ENCODE measurements at places on chromosomes 7 and 10.

- no peak for DNase-seq
Measured at GRCh38 chr10:123377883-123378282, 223.7 kb downstream of the BUB3 start.

DNA sequence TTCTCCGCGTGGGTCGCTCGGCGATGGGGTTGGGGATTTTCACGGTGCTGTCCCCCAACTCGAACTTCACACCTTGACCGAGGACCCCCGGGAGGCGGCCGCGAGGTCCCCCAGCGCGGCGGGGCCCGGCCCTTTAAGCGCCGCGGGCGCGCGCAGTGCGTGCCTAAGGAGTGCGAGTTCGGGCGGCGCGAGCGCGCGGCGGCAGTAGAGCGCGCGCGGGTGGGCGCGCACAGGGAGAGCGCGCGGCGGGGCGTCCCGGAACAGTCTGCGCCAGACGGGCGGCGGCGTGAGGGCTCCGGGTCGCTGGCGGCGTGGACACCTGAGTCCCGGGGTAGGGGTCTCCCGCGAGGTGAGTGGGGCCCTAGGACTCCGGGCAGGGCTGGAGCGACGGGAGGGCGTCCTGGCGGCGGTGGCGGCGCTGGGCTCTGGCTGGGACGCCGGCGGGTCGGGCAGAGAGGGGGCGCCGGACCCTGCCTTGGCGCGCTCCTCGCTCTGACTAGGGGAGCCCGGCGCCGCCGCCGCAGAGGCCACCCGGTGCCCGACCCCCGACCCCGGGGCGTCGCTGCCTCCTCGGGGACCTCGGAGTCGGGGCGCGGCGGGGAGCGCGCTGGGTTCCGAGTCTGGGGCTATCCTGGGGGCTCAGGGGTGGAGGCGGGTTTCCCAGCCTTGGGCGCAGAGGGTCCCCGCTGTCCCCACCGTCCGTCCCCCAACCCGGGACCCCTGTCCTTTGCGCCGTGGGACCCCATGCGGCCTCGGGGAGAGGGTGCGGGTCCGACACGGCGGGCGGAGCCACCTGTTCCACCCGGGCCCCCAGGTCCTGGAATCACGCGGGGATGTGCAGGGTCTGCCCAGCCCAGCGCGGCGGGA, at the start of gene PROSER2:
Gene PROSER2, plus strand, starts transcription at position 235 of the 867 bp plus-strand sequence. CDS start 28,722 bp downstream, outside the sequence.
- no peak for DNase-seq

DNA sequence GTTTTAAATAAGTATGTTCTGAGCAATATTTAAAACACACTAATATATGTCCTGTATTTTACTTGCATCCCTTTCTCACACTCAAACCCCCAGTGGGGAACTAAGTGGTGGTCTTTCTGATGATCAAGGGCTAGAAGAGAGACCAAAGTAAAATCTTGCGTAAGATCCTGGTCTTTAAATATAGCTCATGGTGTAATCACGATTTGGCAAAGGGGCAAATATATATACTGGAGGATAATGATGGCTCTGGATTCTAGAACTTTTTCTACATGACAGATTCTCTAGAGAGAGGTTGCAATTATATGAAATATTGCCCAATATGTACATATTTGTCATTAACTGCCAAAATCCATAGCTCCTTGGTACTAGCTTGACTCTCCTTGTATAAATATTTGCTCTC, 438.3 kb downstream of the NXPH1 start:
- DNase-seq, result no peak

DNA sequence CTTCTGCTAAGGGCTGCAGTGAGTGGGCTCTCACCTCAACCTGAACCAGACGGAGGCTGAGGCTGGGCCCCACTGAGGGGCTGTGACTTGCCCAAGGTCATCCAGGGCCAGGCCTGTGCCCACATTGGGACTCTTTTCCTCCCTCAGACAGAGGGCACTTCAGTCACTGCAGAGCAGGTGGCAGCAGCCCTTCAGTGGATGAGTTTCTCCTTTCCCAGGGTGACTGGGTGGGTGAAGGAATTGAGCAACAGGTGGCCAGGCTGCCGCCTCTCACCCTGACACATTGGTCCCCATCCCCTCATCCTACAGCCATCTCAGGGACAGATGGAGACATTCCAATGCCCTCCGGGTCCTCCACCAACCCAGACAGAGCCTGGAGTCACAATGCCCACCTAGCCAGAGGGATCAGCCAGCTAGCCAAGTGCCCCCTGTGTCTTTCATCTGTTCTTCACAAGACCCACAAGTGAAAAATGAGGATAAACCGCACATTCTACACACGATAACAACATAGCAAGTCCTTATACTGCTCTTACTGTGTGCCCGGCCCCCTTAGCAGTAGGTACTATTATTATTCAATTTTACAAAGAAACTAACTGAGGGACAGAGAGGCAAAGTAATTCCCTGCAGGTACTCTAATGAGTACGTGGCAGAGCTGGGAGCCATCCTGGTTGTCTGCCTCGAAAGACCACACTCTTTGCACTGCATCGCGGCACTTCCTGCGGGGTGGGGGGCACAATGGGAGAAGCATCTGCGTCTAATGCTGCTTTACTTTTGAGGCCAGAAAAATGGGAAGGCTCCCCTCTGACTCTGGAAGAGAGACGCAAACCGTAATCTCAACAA, 1.7 kb upstream of the SLC18A3 start:
- no peak for DNase-seq

DNA sequence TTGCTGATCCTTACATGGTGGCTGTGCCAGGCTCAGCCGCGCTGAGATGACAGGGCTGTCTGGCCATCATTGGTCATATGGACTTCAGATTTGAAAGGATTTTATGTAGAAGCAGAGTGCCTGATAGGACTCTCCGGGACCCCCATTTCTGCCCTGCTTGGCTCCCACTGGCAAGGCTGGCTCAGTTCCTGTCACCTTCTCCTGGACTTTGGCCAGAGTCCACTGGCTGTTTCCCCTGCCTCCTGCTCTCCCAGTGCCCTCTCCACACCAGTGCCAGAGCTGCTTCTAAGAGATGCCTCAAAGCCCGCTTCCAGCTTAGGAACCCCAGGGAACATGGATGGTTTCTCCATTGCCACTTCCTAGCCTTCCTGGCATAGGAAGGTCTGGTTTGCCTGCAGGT, 5.1 kb upstream of the SH2D4B start:
- DNase-seq, result no peak

DNA sequence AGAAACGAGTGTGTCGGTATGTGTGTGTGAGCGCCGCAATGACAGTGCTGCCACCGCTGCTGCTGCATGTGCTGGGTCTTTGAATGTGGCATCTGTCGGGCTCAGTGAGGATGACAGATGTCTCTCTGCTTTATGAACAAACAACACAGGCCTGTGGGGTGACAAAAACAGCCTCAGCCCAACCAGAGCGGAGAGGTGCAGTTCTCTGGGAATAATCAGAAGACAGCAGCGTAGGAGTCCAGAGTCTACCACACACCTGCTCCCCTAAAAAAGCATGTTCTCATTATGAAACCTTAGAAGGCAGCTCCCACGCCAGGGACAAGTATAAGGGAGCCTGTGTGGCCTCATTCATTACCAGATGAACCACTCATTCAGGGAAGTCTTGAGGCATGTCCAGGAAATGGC, 278.3 kb downstream of the KCNMA1 start:
- no peak for DNase-seq

- no peak for DNase-seq
Measured at GRCh38 chr7:117769085-117769484, 104.2 kb downstream of the CTTNBP2 start.

- no peak for DNase-seq
Measured at GRCh38 chr10:63767138-63767801, 246.1 kb downstream of the REEP3 start.

GRCh38 chr10:48343921-48344598, 37.6 kb downstream of the MAPK8 start:
- no peak for DNase-seq

GRCh38 chr7:36726311-36726710, 2.0 kb upstream of the AOAH start:
- DNase-seq, result no peak

DNA sequence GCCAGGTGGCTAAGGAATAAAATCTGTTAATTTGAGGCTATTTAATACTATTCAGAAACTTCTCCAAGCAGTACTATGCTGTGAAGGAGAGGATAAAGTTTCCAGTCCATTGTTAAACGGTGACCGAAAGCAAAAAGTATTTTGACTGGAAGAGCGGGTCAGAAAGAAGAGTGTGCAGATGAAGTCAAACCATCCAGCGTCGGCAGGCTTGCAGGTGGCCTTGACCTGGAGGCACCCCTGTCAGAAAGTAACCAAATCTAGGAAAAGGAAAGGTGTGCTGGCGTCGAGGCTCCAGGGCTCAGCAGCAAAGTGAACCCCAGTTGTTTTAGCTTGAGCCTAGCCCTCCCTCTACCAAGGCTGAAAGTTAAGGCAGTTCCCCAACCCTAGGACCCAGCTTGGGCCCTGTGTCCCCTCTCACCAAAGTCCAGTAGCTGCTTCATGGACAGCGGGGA, 544 bp downstream of the PDK4 start:
- DNase-seq, result no peak

DNA sequence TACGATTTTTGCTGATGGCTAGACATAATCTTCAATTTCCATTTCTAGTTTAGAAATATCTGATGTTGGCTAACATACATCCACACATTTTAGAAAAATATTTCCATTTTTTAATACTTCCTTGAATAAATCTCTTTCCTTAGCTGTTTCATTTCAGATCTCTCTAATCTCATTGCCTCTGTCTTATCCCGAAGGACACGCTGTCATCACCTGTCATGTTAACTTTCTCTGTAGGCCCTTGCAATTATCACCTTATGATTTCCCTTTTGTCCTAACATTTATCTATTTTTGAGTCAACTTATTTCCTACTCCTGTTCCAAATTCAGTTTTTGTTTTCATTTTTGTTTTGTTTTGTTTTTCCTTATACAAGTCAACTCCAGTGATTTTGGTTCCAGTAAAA, 173.1 kb upstream of the POM121L12 start:
- DNase-seq, result no peak

DNA sequence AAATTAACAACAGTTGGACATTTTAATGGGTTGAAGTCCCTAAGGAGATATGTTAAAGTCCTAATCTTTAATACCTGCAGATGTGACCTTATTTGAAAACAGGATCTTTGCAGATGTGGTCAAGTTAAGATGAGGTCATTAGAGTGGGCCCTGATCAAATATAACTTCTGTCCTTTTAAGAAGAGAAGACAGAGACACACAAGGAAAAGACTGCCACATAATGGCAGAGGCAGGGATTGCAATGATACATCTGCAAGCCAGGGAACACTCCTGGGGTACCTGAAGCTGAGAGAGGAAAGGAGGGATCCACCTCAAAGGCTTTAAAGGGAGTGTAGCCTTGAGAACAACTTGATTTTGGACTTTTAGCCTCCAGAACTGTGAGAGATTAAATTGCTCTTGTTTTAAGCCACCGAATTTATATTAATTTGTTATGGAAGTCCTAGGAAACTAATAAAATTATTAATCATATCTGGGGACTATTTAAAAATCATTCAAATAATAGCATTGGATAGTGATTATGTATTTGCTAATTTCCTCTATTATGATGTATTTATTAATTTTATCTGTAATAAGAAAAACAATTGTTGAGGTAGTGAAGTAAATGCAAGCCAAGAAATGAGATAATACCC, 700.0 kb upstream of the PCDH15 start:
- DNase-seq, result no peak

DNA sequence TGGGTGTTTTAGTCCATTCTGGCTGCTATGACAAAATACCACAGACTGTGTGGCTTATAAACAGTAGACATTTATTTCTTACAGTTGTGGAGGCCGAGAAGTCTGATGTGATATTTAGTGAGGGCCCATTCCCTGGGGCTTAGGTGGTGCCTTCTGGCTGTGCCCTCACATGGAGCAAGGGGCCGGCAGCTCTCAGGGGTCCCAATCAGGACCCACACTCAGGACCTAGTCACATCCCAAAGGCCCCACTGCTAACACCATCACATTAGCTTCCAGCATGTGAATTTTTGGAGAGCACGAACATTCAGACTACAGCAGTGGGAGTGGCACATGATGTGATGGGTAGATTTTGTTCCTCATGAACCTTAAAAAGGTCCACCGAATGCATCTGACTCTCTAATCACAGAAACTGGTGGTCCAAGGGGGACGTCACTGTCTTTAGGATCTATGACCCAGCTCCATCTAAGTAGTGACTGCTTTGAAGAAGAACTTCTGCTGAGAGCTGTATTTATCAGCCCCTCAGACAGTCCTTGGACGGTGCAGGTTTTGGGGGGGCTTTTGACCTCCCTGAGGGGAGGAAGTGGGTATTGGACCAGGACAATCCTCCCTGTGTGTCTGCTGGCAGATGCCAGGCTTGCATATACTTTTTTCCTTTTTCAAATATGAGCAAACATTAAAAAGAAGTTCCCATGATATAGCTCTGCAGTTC, 154.5 kb upstream of the ZNF32 start:
- DNase-seq, result no peak

DNA sequence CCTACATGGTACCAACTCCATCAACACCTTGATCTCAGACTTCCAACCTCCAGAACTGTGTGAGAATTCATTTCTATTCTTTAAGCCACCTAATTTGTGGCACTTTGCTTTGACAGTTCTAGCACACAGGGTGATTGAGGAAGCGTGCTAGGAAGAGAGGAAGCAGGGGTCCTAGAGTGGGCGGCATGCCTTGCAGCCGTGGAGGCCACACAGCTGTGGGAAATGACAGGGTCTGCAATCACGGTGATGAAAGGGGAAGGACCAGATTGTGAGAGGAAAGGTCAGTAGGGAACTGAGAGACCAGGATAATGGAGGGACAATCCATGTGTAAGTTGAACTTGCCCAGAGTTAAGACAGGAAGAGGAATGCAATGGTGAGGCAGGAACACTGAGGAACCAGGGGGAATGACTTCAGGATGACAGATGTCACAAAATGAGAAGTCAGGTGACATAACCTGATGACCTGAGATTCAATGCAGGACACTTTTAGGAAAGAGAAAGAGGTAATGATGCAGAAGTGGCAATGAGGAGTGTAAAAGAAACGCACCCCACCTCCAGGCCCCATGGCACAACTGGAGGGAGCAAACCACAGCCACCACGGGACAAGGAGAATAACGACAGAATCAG, 87.3 kb upstream of the PIK3CG start:
- no peak for DNase-seq

DNA sequence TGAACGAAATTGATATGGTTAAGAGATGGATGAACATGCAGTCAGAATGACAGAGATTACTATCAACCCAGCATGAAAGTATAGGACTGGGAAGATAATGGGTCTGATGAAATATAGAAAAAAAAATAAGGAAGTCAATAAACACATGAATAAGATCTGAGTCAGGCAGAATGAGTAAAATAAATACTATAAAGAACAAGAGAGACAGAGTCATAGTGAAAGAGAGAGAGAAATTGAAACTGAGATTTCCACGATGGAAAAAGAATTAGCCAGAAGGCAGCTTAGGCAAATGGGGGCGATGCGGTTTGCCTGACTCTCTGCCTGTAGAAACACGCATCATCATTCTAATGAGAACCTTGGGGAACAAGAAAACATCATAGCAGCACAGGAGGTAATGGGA, 26.6 kb downstream of the SEMA3D start:
- no peak for DNase-seq

DNA sequence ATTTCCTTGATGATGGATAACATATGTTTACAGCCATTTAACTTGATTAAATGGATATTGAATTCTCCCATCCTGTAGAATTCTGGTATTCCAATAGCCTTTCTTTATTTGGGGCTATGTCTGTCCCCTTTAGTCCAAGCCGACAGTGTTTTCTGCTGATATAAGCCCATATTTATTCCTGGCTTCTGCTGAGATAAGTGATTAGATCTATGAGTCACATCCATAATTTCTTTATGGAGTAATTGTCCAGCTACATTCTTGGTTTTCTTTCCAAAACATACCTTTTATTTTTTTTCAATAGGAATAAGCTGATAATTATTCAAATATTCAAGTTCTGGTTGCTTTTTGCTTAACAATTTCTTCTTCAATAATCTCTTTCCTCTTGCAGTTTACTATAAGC, 106.7 kb downstream of the NRG3 start:
- DNase-seq, result no peak
